Activated CD8-positive, alpha-beta memory T cell treated with anti-CD3 and anti-CD28 coated beads, Interleukin-2, amount 10 ng/mL, durations not matched to agents 7 days and 5 days (primary cell): ENCODE measurements at places on chromosomes 6 and 20.

- no peak for DNase-seq
Observed at GRCh38 chr20:3932277-3932676, 43.1 kb downstream of the PANK2 start.

DNA sequence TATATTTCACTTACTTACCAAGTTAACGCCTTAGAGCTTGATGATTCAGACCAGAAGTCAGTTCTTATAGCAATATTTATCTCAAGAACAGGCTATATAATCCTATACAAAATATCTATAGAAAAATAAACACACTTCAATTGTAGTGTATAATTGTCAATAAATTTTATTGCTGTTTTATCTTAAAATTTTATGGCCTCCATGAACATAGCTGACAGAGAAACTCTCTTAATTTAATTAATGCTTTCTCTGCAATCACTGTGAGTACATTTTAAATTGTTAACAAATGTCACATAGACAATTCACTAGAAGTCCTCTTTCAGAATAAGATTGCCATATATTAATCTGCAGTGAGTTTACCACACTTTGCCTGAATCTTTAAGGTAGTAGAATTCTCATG lies 178.6 kb downstream of the RFPL4B start:
- no peak for DNase-seq

GRCh38 chr6:42774201-42774600 lies 7.7 kb upstream of the BICRAL start:
- DNase-seq: no peak

DNA sequence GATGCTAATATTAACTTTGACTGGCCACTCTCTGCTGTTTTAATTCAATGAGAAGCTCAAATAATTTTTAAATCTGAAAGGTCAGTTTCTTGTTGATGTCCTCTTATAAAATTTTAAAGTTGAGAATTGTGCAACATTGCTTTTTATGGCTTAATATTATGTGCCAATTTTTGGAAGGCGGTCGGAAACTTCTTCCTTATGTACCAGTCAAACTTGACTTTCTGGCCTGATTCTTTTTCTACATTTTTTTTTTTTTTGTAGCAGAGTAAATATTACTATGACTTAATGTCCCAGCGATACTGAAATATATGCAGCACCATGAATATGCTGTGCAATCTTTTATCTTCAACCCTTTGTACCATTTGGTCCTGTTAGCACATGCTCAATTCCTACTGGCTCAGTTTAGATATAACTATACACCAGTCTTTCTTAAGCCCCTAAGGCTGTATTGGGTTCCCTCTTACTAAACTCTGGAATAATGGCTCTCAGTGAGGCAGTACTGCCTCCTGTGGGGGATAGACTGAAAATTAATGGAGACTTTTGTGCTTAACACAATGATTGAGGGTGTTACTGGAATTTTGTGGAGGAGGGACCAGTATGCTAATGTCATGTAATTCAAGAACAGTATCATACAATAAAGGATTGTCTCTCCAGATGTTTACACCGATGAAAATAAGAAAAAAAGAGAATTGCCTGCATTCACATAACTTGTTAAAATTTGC lies 156.4 kb upstream of the SYNCRIP start:
- no peak for DNase-seq

GRCh38 chr6:169366258-169366901 lies 112.7 kb upstream of the THBS2 start:
- DNase-seq: no peak
